ENCODE measurements at places on chromosomes 3 and 15.

- DNase-seq = no peak
Observed at GRCh38 chr3:44802011-44802410, 40.4 kb downstream of the KIF15 start.

GRCh38 chr15:74406992-74407705 lies 26.6 kb downstream of the SEMA7A start:
- DNase-seq = peak; percentile 96

- no peak for DNase-seq
Observed at GRCh38 chr3:10315101-10315500, 5.8 kb downstream of the SEC13 start.

DNA sequence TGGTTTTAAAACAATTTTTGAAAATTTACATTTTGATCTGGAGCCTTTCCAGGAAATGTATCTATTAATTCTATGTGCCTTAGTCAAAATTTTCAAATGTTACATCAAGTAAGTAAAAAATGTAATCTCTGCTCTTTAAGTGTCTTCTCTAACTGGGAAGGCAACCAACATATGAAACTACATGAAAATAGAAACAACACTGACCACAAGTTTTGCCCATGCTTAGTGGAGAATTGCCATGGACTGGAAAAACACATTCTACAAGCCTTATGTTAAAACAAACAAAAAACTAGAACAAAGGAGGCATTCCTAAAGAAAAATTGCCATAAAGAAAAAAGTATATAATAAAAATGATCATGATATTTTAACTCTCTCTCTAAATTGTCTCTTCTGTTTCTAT lies 75.9 kb upstream of the SPRED1 start:
- DNase-seq = peak; percentile 54

- peak; percentile 48 for DNase-seq
Observed at GRCh38 chr15:42084465-42085235, 9.7 kb downstream of the PLA2G4D start.

DNA sequence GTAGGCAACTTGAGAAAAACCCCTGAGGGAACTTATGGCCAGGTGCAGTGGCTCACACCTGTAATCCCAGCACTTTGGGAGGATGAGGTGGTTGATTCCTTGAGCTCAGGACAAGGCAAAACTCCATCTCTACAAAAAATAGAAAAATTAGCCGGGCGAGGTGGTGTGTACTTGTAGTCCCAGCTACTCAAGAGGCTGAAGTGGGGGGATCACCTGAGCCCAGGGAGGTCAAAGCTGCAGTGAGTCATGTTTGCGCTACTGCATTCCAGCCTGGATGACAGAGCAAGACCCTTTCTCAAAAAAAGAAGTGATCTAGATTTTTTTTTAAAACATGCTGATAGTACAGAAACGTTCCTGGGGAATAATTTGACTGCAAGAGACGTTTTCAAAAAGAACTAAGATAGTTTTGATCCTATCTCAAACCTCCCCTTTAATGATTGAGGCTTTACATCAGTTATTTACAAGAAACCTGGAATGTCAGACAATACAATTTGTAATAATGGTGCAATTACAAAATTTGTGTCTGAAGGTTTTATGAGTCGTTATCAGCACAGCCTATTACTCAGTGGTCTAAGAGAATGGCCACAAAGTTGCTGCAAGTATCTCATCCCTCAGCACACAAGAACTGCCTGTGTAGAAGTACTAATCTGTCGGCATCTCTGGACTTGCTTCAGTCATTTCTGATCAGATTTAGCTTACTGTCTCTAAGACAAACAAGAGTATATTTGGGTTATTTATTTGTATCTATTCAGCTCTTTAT lies 32.2 kb upstream of the KLHL25 start:
- DNase-seq = no peak

DNA sequence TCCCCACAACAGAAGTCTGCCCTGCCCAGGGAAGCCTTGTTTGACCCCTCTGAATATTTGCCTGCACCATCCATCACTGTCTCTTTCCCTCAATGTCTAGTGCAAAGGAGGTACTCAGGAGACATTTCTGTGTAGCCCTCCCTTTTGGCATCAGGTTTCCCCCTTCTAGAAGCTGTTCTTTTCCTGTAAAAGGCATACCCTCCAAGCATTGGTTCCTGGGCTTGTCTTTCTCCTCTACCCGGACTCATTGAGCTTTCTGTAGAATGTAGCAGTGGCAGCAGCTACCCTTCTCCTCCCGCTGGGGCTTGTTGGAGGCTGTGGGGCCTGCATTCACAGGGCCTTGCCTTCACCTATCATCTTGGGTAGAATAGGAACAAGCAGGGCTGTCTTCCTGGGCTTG lies 63.5 kb downstream of the CTDSPL start:
- no peak for DNase-seq

GRCh38 chr15:100821327-100821726 lies 58.3 kb upstream of the ALDH1A3 start:
- DNase-seq = no peak

DNA sequence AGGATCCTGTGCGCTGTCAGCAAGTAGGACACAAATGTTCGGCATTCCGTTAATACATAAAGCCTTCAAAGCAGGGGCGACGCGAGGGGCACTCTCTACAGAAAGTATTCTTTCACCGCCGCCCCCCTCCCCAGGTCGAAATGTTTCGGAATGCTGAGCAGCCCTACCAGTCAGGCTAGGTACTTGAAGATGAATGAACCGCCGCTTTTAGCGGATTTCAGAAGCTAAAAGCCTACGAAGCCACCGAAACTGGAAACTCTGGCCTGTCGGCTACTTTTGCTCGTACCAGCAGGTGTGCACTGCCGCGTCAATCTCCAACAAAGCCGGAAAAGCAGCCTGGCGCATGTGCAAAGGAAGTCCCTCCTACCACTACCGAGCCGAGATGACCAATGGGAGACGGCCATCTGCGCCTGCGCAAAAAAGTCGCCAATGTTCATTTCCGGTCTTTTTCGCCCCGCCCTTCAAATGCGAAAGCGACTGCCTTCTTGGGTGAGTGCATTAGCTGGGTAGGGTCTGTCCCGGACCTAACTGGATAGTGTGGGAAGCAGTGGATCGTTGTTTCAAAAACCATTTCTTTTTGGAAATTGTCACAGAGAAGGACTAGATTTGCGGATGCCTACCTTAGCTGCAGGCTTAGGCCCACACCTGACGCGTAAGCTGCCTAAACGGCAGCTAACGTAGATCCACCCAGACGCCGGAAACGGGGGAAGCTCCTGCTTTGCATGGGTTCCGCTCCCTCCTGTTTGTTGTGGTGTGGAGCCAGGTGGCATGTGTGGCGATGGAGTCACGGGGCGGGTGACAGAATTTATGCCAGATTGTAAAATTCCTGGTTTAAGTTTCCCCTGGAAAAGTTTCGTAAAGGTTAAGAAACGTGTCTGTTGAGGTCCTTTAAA lies at the start of gene WDR5B:
TSS of gene WDR5B (minus strand) at position 301 of the 893 bp plus-strand sequence. CDS start 534 bp downstream, outside the sequence.
- DNase-seq = peak; percentile 97

GRCh38 chr15:62469874-62470688 lies 305.0 kb upstream of the C2CD4B start:
- DNase-seq = peak; percentile 89

DNA sequence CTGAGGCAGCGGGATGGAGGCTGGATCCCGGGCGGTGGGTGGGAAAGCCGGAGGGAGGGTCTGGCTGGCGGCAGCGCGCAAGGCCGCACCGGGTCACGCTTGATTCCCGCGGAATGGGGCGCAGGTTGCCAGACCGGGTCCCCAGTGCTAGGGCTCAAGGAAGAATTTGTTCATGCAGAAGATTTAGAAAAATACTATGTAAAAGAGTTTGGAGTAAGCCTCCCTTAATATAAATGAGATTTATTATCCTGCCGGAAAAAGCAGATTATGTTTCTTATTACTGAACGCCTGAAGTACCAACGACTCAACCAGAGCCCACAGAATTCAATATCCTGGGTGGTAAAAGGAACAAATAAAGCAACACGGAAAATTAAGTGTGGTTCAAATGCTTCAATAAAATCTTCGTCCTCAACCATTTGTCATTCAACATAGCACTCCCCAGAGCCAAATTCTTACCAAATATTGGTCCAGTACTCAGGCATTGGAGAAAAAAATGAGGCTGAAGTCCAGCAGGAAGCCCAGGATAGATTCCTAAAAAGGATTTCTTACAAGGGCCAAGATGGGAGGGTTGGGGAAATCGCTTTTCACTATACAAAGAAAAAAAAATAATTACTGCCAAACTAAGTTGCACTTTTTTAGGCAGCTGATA lies 1.2 kb upstream of the ZBTB20 start:
- no peak for DNase-seq

- no peak for DNase-seq
Observed at GRCh38 chr15:38283010-38283409, 30.4 kb downstream of the SPRED1 start.

DNA sequence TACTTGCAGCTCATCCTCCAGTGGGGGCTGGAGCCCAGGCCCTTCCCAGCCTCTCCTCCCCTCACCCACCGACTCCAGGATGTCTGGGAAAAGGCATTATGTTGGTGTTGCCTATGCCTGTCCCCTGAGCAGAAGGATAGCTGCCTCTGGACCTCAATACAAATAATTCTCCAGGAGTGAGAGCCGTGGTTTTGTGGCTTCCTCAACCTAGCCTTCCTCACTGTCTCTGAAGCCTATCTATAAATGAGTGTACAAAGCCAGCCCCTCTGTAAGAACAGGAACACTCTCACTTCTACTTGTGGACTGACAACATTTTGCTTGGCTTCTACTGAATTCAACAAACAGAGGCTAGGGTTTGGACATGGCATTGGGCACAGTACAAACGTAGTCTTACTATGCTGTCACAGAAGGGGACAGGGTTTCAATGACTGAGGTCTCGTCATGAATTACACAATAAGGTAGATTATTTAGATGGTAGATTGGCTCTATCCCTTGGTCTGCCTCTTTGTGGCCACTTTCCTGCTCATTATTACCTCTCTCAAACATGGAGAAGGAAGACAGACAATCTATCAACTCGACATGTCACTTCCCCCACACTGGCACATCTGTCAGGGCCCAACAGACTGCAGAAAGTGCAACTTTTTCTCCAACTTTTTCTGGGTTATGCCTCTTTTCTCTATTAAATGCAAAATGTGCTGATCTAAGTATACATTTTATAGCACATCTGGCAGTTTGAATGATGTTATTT lies 82.8 kb upstream of the MEX3B start:
- peak; percentile 65 for DNase-seq

GRCh38 chr3:123054931-123055330 lies 11.9 kb upstream of the PDIA5 start:
- DNase-seq = no peak

DNA sequence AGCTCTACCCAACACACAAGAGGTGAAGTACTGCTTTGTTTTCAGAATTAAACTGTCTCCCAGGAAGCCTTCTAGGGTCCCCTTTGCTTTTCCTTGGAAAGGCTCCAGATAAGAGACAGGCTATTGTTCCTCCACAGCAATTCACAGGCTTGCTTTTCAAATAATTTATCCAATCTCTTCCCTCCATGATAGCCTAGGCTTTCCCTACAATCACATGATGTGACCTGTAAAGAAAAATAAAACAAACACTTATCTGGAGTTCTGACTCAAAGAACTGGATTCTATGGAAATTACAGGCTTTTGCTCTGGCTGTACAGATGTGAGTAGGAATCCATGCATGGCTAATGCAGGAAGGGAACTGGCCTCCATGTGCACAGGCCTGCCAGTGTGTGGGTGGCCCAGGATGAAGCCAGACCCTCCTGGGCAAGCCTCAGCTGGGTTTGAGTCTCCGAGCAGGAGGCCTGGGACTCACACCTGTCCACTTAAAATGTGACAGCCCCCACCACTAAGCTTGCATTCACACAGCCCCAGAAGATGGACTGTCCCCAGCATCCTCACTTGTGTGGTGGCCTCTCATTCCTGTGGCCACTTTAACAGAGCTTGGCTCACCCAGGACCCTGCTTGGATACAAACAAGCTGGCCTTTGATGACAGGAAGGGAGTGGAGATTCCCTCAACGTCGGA lies 75.8 kb upstream of the LEKR1 start:
- peak; percentile 50 for DNase-seq

DNA sequence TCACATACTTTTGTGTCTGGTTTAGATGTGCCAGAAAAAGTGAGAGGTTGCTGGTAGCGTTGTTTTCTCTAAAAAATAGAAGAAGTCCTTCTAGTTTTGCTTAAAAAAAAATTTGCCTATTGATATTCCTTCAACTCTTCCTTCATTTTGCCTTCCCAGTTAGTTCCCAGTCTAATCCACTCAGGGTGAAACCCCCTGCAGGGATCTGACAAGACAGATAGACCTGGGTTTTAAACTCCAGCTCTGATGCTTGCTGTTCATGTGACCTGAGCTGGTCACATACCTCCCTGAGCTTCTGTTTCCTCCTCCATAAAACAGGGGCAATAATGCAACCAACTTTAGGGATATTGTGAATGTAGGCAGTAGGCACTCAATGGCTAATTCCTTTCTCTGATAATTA lies 18.6 kb upstream of the KCTD6 start:
- no peak for DNase-seq

- peak; percentile 85 for DNase-seq
Observed at GRCh38 chr3:134336587-134336986, 37.7 kb downstream of the AMOTL2 start.

- no peak for DNase-seq
Observed at GRCh38 chr3:49636883-49637609, 37.1 kb upstream of the APEH start.

GRCh38 chr3:133236901-133237300 lies 163.0 kb upstream of the BFSP2 start:
- peak; percentile 48 for DNase-seq

GRCh38 chr3:139472380-139473010 lies 3.8 kb downstream of the RBP2 start:
- no peak for DNase-seq

- no peak for DNase-seq
Observed at GRCh38 chr15:42045211-42045615, 24.4 kb upstream of the PLA2G4E start.

DNA sequence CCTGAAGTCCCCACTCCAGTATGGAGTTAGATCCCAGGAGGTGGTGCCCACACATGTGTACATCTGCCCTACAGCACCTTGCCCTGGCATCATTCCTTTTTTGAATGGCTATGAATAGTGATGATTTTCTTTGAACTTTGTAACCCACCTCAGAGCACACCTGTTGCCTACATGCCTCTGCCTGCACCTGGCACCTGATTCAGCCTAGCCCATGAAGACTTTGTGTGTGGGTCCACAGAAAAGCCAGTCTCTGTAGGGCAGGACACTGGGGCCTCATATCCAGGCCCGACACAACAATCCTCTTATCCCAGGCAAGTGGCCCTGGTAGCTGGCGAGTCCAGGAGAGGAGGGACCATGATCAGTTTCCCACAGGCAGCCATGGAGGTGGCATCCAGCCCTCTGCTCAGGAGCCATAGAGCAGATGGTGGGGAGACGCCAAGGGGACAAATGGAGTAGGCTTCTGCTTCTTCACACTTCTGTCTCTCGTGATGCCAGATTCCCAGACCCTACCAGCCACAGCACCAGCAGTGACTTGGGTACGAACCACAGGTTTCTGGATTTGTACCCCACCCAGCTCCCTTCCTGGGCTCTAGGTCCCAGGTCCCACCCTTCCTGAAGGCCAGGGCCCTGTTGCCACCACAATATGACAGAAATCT lies 230.7 kb downstream of the UACA start:
- no peak for DNase-seq

GRCh38 chr3:143171141-143171980 lies 51.8 kb downstream of the CHST2 start:
- peak; percentile 58 for DNase-seq

- DNase-seq = no peak
Observed at GRCh38 chr3:105431200-105431599, 64.5 kb downstream of the ALCAM start.

GRCh38 chr15:101676921-101677329 lies 24.7 kb upstream of the TM2D3 start:
- DNase-seq = peak; percentile 47

All from fibroblast of skin of scalp (primary cell).